ENCODE measurements at places on chromosomes 3 and 15.

DNA sequence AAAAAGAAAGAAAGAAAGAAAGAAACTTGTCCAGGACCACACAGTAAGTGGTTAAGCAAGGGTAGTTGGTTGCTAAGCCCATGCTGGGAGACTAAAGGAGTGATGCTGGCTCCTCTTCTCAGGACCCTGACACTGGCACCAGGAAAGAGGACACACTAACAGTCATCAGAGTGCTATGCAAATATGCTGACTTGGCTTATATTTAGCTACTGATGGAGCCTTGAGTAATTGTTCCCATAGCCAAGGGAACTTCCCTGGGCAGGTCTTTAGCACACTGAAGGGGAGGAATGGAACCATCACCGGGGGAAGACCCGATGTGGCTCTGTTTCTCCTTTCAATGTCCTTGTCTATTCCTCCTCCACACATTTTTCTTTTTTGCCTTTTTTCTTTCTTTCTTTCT is 6.2 kb downstream of the TMEM40 start:
- peak; percentile 33 for DNase-seq

- no peak for DNase-seq
Observed at GRCh38 chr3:135487261-135487660, 478.3 kb upstream of the PPP2R3A start.

DNA sequence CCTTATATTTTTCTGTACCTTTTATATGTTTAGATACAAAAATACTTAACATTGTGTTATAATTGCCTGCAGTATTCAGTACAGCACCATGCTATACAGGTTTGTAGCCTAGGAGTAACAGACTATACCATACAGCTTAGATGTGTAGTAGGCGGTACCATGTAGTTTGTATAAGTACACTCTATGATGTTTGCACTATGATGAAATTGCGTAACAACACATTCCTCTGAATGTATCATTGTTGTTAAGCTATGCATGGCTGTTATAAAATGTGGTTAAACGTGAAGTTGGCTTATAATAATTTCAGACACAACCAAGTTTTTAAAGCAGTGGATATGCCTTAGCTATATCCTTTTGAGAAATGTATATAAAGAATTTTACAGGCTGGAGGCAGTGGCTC is 328.3 kb downstream of the PLCL2 start:
- peak; percentile 66 for DNase-seq

- peak; percentile 68 for DNase-seq
Observed at GRCh38 chr15:98648654-98649471, 524 bp downstream of the IGF1R start.

DNA sequence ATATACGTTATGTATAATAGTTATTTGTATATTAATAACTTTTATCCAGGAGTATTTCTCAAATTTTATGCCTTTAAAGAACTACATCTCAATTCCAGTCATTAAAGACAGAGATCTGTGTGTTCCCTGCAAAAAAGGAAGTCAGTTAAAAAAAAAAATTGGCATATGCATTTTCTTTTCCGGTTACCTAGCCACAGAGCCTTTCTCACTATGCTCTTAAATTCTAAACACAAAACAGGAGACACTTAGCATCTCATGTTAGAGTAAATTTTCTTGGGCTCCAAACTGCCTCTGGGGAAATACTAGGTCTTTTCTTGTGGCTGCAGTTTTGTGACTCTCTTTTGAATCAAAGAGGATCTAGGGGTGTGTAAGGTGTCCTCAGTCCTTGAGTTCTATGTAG is 105.9 kb downstream of the KCNH8 start:
- no peak for DNase-seq

GRCh38 chr3:43104660-43105595 is 951 bp downstream of the POMGNT2 start:
- DNase-seq = no peak

DNA sequence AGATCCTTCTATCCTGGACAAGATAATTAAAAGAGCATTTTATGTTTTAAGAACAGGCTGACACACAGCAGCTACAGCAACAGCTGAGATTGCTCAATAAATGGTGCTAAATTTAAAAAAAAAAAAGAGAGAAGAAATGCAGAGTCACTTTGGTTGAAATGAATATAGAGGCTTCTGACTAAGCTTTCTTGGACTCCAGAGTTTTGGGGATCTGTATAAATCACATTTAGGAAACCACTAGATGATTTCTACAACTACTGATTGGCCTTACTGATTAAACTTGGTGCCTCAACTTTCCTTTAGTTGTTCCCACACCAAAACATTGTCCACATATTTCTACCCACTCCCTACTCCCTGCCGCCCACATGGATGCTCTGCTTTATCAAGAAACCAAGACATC is 132.9 kb upstream of the ZBTB20 start:
- peak; percentile 56 for DNase-seq

DNA sequence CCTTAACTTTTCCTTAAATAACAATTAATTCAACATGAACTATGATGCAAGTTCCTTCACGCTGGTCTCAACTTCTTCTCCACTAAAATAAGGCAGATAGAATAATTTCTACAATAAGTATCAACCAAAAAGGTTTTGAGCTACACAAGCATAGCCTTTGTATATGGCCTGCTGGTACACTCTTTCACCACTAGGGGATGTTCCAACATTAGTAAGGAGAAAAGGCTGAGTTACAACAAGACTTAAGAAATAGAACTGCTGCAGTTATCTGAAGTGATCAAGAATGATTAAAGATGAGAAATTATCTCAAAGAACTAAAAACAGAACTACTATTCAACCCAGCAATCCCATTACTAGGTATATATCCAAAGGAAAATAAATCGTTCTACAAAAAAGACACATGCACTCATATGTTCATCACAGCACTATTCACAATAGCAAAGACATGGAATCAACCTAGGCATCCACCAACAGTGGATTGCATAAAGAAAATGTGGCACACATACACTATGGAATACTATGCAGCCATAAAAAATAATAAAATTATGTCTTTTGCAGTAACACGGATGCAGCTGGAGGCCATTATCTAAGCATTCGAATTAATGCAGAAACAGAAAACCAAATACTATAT is 14.4 kb downstream of the ATP13A3 start:
- DNase-seq = peak; percentile 80

DNA sequence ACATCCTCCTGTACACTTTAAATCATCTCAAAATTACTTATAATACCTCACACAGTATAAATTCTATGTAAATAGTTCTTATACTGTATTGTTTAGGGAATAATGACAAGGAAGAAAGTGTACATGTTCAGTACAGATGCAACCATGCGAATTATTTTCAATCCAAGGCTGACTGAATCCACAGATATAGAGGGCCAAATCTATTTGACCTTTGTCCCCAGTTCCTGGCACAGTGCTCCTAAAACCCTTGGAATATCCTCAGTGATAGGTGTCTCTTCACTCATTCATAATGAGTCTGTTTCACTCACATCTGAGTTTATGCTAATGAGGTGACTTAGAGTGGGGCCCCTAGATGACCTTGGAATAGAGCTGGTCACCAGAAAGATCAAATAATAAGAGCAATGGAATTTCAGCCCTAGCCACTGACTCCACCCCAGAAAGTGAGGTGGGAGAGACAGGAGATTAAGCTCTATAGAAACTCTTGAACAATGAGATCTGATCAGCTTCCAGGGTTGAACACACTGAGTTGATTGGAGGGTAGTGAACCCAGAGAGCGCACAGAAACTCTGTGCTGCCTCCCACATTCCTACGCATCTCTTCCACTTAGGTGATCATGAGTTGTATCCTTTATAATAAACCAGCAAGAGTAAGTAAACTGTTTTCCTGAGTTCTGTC is 65.3 kb downstream of the ADAM10 start:
- no peak for DNase-seq
